ENCODE measurements at places on chromosomes 6 and 20.

- no peak for DNase-seq
These were observed 27.8 kb downstream of the CHRNA4 start for GRCh38 chr20:63333241-63333836.

DNA sequence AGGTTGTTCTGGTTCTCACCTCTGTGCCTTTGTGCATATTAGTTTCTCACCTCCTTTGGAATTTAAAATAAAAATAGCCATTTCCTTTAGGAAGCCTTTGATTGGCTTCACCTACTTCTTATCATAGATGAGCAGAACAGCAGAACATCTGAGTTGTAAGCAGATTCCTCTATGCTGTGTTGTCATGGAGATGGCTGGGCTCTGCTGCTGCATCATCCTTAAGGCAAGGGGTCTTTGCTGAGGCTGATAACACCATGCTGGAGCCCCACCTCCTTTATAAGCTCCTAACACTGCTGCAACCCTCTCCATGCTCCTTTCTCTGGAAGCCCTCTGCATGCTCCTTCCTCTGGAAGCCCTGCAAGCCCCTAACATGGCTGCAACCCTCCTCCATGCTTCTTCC is 276.5 kb upstream of the TCF21 start:
- DNase-seq, result no peak

DNA sequence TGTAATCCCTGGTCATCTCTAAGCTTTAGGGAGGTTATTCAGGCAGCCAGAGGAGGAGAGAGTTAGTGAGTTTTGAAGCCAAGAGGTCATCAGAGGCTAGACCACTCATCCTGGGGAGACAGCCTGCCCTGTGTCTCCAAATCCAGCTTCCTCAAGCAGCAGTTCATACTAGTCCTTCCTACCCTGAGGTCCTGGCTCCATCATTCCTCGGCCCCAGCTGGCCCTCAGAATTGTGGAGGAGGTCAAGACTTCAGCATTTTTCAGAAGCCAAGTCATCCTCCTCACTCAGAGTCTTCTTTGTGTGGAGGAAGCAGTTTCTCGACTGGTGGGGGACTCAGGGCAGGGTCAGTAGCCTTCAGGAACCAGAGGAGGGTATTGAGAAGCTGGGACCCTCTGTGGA is 12.4 kb upstream of the KIAA1755 start:
- no peak for DNase-seq

- no peak for DNase-seq
These were observed 13.2 kb downstream of the HDGFL1 start for GRCh38 chr6:22582417-22583205.

- no peak for DNase-seq
These were observed 388.2 kb downstream of the SYNE1 start for GRCh38 chr6:152248980-152249379.

DNA sequence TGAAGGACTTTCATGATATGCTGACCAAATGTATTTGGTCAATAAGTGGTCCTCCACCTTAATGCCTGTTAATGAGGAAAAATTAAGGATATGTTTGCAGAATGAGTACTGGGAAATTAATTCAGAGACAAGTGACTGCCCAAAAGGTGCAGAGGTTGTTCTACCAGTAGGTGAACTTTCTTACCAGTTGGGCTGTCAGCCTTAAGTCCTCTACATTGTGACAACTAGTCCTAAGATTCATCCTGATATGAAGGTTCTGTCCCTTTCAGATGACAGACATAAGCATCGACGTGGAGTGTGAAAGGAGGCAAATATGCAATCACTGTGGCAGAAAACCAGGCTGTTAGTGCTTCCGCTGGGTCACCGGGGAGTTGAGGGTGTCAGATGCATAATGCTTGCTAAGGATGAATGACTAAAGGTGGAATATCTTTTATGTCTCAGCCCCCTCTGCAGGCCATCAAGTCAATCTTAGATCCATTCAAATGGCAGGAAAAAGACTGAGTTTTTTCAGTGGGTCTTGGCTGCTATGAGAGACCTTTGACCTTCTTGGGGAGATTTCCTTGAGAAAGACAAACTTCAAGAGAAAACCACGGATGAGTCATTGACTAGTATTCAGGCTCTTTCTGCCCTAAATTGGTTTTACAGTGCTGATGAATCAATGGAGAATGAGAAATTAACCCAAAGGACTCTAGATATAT is 226.0 kb downstream of the TPBG start:
- peak; percentile 58 for DNase-seq

Data from H9 (cell line).